A549 treated with GW870086 at 1 μM for 4 hours (cell line): ENCODE measurements at places on chromosomes 6 and 20. TPM values are rescaled to one million over a fixed set of nuclear protein-coding genes. Genes with fewer than 3 reads are reported as not detected.

Gene ARMH2
- total RNA-seq = not detected in 5 replicates

Gene EEF1A2
- total RNA-seq = 140 to 176 TPM (median 147 TPM) in 5 replicates

Gene TBX18
- 11.3 to 21.0 TPM (median 18.6 TPM) in 5 replicates for total RNA-seq

Gene TNFRSF6B
- 0.14 to 0.95 TPM (median 0.74 TPM) in 4 of 5 replicates, not detected in the other for total RNA-seq

Gene GJA10
- total RNA-seq = not detected in 5 replicates

Gene MYH7B
- 0.06 to 0.19 TPM (median 0.12 TPM) in 5 replicates for total RNA-seq

Gene DLL1
- 0.21 to 0.45 TPM (median 0.28 TPM) in 5 replicates for total RNA-seq

Gene CALHM6
- total RNA-seq = 0.34 TPM in 1 of 5 replicates, not detected in the others
